ENCODE measurements at places on chromosomes 3 and 15.

DNA sequence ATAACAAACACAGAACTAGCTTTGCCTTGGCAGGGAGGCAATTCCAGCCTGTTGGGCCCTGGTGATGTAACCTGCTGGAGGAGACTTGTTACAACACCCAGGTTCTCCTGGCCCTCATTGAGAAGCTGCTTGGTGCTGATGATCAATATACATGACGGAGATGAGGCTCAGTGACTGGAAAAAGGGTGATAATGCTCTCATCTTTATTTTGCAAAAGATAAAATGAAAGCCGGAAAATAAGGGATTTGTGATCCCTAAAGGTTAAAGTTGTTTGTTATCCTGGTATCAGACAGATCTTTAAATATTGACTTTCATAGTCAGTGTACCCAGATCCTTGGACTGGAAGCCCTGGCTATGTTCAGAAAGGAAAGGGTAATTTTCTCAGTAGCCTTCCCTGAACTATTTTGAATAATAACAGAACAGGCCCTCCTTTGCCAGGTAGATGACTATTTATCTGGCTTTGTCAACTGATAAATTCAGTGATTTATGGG lies 118.9 kb upstream of the MEIS2 start:
- peak; percentile 7 for DNase-seq

DNA sequence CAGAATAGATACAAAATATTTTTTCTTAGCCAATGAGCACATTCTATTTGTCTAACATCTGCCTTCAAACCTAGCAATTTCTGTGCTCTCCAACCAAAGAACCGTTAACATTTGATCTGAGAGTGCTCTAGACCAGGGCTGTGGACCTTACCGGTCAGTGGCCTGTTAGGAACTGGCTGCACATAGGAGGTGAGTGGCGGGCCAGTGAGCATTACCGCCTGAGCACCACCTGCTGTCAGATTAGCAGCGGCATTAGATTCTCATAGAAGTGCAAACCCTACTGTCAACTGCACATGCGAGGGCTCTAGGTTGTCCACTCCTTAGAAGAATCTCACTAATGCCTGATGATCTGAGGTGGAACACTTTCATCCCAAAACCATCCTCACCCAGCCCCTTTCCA lies 131.7 kb downstream of the CADM2 start:
- no peak for DNase-seq

GRCh38 chr15:72369964-72370363 lies 5.8 kb downstream of the HEXA start:
- DNase-seq, result no peak

GRCh38 chr15:90266485-90266884 lies 1.0 kb downstream of the NGRN start:
- DNase-seq, result no peak

DNA sequence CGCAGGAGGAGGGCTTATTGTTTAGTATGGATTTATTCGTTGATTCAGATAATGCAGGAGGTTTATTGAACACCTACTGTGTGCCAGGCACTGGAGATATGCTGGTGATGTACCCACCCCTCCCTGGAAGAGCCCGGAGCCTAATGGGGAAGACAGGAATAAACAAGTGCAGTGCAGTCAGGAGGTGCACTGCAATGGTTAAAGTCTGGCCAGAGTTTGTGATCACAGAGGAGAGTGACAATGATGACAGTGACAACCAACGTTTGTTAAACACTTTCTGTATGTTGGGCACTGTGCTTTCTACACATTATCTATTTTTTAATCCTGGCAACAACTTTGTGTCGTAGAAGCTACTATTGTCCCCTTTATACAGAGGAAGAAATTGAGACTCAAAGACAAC lies 70.4 kb downstream of the THSD4 start:
- DNase-seq, result no peak

DNA sequence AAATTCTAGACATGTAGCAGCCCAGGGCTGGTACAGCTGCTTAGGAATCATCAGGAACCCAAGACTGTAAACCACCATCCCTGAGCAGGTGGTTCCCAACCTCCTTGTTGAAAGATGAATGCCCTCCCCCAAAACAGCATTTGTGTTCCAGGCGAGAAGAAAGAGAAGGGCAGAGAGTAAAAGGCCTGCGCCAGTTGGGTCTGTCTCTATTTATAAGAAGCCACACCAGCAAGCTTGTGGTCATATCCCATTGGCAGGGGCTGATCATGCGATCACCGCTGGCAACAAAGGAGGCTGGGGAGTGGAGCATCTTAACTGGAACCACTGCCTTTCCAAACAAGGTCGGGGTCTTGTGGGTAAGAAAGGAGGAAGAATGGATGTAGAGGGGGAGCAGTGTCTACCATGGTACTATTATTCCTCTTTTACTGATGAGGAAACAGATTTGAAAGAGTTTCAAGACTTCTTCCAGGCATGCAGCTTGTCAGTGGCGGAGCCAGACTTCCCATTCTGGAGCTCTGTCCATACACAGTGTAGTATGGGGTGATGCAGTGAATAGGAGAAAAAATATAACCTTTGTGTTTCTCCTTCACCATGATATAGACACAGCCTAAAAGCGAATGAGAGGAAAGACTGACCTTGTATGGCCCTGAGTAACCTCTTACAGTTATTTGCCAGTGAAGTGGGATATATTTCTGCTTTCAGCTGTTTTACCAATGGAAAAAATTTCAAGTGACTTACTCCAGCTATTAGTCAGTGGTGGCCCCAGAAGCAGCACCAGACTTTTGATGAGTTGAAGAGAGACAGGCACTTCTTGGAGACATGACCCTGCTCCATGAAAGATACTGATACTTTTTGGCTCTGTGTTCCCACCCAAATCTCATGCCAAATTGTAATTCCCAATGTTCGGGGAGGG lies 222.6 kb downstream of the ABHD5 start:
- no peak for DNase-seq

DNA sequence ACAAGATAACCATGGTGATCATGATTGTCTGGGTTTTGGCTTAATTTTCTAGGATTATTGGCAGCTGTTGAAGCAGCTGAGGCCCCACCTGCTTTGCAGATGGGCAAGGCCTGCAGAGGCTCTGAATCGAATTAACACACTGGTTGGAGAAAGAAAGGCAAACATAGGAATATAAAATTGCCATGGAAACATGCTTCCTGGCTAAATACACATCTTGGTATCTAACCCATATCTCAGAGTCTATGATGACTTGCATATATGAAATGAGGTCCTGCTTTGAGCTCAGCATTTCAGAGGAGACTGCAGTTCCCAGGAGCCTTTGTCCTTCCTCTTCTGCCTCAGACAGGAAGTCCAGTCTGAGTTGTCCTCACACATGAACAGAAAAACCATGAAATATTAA lies 24.3 kb upstream of the SV2B start:
- DNase-seq, result no peak

DNA sequence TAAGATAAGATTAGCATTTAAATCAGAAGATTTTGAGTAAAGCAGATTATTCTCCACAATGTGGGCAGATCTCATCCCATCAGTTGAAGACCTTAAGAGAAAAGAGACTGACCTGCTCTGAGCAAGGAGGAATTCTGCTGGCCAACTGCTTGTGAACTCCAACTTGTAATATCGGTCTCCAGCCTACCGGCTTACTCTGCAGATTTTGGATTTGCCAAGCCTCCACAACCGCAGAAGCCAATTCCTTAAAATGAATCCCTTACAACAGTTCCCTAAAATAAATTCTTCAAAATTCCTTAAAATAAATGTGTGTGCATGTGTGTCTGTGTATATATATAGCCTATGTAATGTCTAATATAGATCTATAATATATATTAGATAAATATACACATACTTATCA lies 107.4 kb upstream of the KLF13 start:
- DNase-seq, result no peak

DNA sequence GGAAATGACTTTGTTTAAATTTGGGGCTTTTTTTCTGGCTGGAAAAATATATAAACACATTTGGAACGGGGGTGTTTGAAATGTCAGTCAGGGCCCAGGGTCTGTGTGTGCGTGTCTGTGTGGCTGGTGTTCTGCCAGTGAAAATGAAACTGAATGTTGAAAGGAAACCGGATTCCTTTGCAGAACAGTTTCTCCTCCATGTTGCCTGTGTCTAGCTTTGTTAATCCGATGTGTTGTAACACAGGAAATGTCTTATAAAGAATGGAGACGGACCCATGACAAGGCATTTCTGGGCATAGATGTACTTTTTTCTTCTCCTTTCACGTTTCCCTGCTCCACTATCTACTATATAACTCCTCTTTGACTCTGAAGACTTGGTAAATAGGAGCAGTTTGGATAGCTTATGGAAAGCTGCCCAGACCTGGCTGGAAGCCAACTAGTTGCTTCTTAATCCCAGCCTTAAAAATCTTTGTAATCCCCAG lies 2.8 kb downstream of the SQOR start:
- DNase-seq, result no peak

DNA sequence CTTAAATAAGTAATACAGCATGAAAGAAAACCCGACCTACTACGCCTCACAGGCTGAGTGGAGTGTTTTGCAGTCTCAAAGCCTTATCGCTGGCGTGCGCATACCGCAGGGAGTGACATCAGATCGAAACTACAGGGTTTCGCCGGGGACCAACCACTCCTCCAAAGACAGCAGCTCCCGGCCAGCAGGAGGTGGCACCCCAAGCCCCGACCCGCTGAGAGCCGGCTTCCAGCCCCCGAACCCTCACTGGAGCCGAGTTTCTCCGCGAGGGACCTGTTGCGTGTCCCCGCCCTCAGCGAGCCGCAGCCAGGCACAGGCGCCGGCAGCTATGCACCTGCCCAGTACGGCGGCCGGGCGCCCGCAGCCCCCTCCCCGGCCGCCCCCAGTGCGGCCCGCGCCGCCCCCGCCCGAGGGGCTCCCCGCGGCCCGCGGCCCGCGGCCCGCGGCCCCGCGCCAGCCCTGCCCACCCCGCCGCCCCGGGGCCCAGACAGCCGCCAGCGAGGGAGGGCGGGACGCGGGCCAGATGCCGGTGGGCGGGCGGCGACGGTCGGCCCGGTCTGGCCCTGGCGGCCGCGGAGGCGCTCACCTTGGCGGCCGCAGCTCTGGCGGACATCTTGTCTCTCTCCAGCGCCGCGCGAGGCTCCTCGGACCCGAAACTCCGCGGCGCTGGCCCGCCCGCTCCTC lies 710 bp downstream of the TJP1 start:
- DNase-seq, result peak; percentile 51

GRCh38 chr3:141212101-141212500 lies 19.5 kb upstream of the PXYLP1 start:
- DNase-seq, result no peak

GRCh38 chr3:112121577-112122547 lies 11.2 kb downstream of the GCSAM start:
- no peak for DNase-seq

GRCh38 chr3:109132801-109133473 lies 3.6 kb upstream of the C3orf85 start:
- no peak for DNase-seq

DNA sequence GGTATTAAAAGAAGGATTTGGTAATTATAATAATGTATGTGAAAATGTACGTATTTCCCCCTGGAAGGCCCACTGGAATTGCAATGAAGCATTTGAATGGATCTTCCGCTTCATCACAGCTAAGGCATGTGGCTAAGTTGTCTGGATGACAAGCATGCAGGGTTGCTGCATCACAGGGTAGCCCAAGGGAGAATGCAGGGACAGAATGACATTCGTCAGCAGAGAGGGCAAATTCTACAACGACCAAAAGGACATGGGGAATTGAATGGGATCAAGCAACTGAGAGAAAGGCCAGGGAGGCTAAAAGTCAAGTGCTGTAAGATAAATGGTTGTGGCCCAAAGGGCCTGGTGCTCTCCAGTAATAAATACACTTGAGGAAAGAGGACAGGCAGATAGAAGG lies 95.4 kb downstream of the ISL2 start:
- no peak for DNase-seq

DNA sequence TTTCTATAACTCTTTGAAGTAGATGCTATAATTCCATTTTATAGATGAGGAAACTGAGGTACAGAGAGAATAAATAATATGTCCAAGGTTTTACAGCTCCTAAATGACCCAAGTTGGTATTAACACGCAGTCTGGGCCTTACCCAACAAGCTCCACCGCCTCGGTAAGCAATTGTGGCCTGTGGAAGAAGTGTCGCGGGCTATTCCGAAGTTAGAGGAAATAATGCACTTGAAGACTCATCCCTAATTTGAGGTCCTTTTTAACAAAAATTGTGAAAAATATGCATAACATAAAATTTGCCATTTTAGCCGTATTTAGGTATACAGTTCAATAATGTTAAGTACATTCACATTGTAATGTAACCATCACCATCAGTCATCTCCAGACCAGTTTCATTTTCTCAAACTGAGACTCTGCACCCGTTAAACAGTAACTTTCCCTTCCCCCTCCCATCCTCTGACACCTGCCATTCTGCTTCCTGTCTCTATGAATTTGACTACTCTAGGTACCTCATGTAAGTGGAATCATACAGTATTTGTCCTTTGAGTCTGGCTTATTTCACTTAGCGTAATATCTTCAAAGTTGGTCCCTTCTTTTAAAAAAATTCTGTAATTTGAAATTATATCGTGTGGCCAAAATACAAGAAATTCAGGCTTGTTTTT lies 18.2 kb downstream of the IDH3A start:
- no peak for DNase-seq
